Stimulated activated CD4-positive, alpha-beta T cell treated with anti-CD3 and anti-CD28 coated beads, Interleukin-1b, Interleukin-23, amount 100 ng/mL, for 48 hours (primary cell): ENCODE measurements at places on chromosomes 7 and 10.
A peak's percentile ranks its signal among the peaks of the same experiment; 100 is the strongest.

DNA sequence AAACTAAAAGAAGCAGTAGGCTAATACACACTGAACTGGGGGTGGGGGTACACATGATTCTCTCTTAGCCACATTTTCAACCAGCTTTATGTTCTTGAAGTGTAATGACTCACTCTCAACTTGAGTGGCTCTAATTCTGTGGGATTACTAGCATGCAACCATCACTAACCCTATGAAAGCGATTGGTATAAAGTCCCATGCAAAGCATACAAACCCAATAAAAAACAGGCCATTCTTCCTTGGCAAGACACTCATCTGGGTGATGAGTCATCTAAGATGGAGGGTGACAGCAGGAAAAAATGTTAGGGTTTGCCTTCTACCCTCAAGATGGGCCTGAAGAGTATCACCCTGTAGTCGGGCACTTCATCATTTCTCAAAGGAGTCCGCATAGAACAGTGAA is 14.9 kb upstream of the PON3 start:
- no peak for DNase-seq

GRCh38 chr7:12620371-12620770 is 49.9 kb downstream of the SCIN start:
- DNase-seq, result no peak

- no peak for DNase-seq
Observed at GRCh38 chr10:91980319-91980718, 56.7 kb downstream of the BTAF1 start.

DNA sequence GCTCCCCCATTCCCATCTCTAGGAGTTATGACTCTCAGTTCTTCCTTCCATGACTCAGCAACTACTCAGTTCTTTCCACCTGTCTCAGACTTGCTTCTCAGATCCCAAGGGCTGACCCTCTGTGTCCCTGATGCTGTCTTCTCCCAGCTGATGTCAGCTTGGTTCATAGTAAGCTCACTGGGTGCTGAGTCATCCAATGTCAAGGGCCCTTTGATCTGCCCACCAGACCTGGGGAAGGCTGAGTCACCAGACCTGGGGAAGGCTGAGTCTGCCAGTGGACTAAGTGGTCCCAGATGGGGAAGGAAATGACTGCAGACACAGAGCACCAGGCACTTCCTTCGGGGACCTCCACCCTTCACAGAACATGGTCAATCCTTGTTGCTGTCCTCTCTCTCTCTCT is 76.1 kb upstream of the ZEB1 start:
- DNase-seq, result peak; percentile 79

- no peak for DNase-seq
Observed at GRCh38 chr7:34263168-34263567, 357.8 kb downstream of the BMPER start.

DNA sequence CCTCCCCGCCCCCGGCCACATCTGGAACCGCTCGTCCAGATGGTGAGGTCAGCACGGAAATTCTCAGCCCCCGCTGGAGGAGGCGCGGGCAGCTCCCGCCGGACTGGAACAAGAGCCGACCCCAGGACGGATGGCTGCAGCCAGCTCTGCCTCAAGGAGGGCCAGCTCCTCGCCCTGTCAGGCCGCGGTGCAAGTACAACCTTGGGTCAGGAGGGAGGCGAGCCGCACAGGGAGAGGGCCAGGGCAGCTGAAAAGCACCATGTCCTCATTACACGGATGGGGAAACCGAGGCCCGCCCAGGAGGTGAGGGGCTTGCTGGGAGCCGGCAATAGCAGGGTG is 3.8 kb upstream of the GRIFIN start:
- DNase-seq, result no peak

DNA sequence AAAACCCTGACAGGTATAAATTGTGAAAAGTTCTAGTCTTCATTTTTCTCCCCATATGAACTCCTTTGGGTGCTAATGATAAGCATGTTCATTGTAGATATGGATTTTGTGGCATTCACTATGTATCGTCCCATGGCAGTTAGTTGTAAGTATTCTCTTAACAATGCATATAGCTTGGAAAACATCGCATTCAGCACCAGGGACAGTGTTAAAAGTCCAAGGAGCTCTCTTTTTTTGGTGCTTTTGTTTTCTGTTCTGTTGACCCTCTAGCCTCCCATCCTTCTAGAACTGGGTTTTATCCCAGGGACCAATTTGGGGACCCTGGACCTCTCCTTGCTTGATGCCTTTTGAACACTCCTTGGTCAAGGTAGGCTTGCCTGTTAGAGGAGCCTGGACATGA is 37.7 kb downstream of the INSYN2A start:
- DNase-seq, result no peak

- no peak for DNase-seq
Observed at GRCh38 chr10:116053910-116054309, 219.1 kb downstream of the GFRA1 start.

GRCh38 chr10:123200531-123200930 is 46.3 kb downstream of the BUB3 start:
- DNase-seq, result no peak

- DNase-seq, result no peak
Observed at GRCh38 chr7:26145238-26145637, 6.8 kb upstream of the NFE2L3 start.

- no peak for DNase-seq
Observed at GRCh38 chr10:43229208-43230061, 37.4 kb downstream of the RASGEF1A start.

DNA sequence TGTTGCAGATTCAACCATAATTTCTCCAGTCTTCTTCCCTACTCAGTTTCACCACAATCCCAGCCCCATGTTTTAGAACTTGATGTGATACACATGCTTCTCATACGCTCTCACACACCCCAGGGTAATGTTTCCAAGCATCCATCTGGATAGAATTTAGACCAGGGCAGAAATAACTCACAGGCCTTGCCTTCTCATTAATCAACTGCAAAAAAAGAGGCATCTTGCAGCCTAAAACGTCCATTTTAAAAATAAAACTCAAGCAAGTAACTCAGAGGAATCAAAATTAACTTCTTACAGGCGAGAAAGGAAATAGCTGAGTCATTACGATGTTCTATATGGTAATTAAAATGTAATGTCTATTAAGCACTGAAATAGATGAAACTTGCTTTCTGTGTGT is 127.2 kb upstream of the RSU1 start:
- DNase-seq, result no peak

GRCh38 chr7:65946904-65947303 is 35.1 kb downstream of the GUSB start:
- no peak for DNase-seq

DNA sequence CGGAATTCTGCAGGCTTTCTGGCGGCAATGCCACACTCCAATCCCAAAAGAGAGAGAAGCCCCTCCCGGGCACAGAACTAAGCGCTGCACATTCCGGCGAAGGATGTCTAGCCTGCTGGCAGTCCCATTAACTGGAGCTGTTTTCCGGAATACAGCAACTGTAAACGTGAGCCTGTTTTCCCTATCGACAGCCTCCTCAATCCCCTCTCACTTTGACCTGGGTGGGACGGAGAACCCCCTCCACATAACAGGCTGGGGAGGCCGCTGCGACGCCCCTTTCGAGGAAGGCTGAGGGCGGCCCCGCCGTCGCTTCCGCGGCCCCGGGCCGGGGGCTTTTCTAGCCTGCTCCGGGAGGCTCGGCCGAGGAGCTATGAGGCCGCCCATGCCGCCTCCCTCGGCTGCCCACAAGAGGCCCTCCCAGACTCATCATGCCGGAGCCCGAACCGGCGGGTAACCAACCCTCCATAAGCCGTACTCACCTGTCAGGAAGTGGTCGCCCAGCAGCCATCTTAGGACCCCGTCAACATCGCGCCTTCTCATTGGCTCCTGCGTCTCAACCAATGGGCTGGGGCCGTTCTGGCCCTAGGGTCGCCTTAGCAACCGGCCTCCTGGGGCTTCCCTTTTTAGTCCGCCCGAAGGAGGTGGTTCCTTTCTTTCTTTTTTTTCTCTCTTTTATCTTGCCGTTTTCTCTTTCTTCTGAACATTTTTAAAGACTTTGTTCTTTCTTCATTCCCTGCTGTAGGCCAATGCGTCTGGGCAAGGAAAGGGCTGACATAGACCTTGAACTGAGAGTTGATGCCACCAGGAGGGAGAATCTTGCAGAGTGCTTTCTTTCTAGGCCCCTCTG is at the start of gene FAM204A:
Gene FAM204A (minus strand): TSS at position 534 of the 847 bp plus-strand sequence. CDS start 5,909 bp downstream, outside the sequence.
- DNase-seq, result peak; percentile 93

- no peak for DNase-seq
Observed at GRCh38 chr10:97752956-97753355, 16.0 kb downstream of the ZFYVE27 start.
